Activated CD4-positive, alpha-beta memory T cell treated with anti-CD3 and anti-CD28 coated beads for 36 hours (primary cell): ENCODE measurements at places on chromosomes 5 and 9. TPM values are rescaled to one million over a fixed set of nuclear protein-coding genes. Genes with fewer than 3 reads are reported as not detected.

DNA sequence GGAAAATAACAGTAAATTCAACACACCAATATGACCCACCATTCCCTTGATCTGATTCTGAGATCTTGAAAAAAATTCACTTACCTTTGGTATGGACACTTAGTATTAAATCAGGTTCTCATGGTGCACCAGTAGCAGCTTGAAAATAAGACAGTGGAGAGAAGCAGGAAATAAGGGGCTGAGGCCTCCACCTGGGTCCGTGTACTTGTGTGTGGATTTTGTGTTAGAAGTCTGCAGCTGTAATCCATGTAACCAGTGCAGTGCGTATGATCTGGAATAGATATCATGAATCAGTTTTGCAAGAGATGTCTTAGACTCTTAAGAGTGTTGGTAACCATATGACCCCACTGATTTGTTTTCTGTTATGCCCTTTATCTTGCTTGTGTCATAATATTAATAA, 107.1 kb downstream of the FBXL7 start:
- no peaks in the 10 kb centered on the region for H3K4me1 ChIP-seq
- no peak overlapping the region for H3K27ac ChIP-seq
- no peak overlapping the region for H3K4me3 ChIP-seq
- DNase-seq = no peak
- no peaks in the 10 kb centered on the region for H3K36me3 ChIP-seq
- H3K27me3 ChIP-seq = no peaks in the 10 kb centered on the region

Gene INSL4
- total RNA-seq = not detected

Gene IL9
- 136 TPM for total RNA-seq

DNA sequence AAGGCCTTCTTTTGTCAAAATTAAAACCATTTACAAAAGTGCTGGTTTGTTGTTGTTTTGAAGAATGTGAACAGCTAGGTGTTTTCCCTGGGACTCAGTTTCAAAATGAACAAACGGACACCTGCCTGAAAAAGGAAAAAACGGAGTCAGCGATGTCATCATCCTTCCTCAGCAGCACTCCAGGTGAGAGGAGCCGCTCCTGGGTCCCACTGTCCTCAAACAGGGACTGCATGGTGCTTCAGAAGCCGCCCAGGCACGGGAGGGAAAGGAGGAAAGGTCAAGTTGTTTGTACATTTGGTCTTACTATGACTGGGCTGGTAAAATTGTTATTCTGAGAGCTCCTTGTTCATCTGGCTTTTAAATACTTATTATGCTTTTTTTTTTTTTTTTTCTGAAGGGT, 69.0 kb upstream of the ZSWIM6 start:
- H3K27ac ChIP-seq = no peak overlapping the region
- peaks cover 7% of the 10 kb centered on the region for H3K27me3 ChIP-seq
- H3K36me3 ChIP-seq = no peaks in the 10 kb centered on the region
- H3K4me3 ChIP-seq = no peak overlapping the region
- DNase-seq = no peak
- peaks cover 5% of the 10 kb centered on the region for H3K4me1 ChIP-seq

DNA sequence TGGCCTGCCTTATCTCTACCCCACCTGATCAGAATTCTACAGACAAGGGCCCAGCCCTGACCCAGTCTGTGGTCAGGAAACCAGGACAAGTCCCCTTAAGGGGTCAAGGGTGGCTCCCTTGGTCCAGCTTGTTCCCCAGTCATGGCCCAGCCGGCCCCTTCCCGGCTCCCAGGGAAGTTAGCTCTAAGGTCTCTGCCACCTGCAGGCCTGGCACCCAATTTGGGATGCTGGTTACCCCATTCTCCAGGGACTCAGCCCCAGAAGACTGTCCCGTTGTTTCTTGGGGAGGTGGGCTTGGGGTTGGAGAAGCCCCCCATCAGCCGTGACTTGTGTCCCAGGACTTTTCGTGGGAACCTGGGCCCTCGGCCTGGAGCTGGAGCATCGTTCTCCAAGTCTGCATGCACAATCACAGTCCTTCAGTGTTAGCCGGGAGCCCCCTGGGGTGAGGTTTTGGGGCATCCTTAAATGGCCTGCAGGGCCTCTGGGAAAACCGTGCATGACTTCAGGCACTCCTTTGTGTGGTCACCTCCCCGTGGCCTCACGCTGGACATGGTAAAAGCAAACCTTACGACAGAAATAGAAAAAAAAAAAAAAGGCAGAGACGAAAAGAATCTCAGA, 150.8 kb upstream of the PHYKPL start:
- H3K4me3 ChIP-seq = no peak overlapping the region
- peaks cover 7% of the 10 kb centered on the region for H3K27me3 ChIP-seq
- no peaks in the 10 kb centered on the region for H3K36me3 ChIP-seq
- H3K4me1 ChIP-seq = no peaks in the 10 kb centered on the region
- no peak for DNase-seq

Gene PKD2L2
- total RNA-seq = not detected

DNA sequence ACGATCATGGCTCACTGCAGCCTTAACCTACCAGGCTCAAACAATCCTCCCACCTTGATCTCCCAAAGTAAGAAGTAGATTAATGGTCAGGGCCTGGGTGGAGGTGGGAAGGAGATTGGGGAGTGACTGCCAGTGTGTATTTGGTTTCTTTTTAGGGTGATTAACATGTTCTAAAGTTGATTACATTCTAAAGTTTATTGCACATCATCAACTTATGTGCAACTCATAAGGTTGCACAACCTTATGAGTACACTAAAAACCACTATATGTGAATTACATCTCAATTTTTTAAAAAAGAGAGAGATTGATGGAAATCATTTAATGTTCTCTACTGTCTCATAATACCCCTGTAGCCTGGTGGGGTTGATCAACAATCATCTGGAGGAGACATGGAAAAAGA, 218.1 kb downstream of the AOPEP start:
- H3K27ac ChIP-seq = no peak overlapping the region
- no peaks in the 10 kb centered on the region for H3K36me3 ChIP-seq
- H3K27me3 ChIP-seq = no peaks in the 10 kb centered on the region
- peaks cover 10% of the 10 kb centered on the region for H3K4me1 ChIP-seq
- no peak overlapping the region for H3K4me3 ChIP-seq
- DNase-seq = no peak

Gene PCDHGB5
- 0.15 TPM for total RNA-seq

DNA sequence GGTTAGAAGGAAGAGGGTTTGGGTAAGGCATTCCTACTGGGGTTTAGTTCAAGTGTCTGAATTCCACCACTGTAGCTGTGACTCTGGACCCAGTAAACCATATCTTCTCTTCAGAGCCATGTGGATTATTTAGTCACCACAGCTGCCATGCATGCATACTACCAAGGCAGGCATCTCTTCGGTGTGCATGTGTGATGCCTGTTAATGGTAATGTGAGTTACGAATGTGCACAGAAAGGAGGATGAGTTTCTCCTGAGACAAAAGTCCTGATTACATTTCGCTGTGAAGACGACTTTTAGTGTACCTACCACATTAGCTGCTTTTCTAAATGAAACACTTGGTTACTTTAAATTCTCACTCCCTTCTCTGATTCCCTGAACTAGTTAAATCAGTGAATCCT, 9.3 kb downstream of the PBX3 start:
- H3K27ac ChIP-seq = no peak overlapping the region
- peaks cover 10% of the 10 kb centered on the region for H3K4me1 ChIP-seq
- H3K4me3 ChIP-seq = no peak overlapping the region
- no peaks in the 10 kb centered on the region for H3K27me3 ChIP-seq
- no peak for DNase-seq
- H3K36me3 ChIP-seq = peaks cover 4% of the 10 kb centered on the region

Gene TRIP13
- 33.9 TPM for total RNA-seq

Gene PLAC8L1
- total RNA-seq = 0.36 TPM

Gene PCDHGA5
- total RNA-seq = not detected

GRCh38 chr5:119287547-119288111, 68.2 kb upstream of the TNFAIP8 start:
- peaks cover 15% of the 10 kb centered on the region for H3K36me3 ChIP-seq
- DNase-seq = peak; percentile 68
- H3K4me3 ChIP-seq = peak overlapping the region; percentile 67
- no peaks in the 10 kb centered on the region for H3K27me3 ChIP-seq

DNA sequence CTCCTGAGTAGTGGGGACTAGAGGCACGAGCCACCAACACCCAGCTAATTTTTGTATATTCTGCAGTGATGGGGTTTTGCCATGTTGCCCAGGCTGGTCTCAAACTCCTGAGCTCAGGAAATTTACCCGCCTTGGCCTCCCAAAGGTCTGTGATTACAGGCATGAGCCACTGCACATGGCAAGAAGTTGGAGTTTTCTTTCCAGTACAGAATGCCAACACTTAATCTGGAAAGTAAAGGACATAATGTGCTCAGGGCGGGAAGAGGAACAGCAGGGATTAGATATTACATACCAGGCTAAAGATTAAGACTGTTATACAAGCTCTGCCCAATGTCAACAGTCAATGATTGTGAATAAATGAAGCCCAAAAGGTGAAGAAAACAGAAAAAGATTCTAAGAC, 47.2 kb upstream of the AGXT2 start:
- H3K27ac ChIP-seq = no peak overlapping the region
- DNase-seq = no peak
- H3K27me3 ChIP-seq = peaks cover 7% of the 10 kb centered on the region
- H3K4me3 ChIP-seq = no peak overlapping the region
- no peaks in the 10 kb centered on the region for H3K4me1 ChIP-seq
- no peaks in the 10 kb centered on the region for H3K36me3 ChIP-seq

Gene CDC14B
- 2.8 TPM for total RNA-seq

DNA sequence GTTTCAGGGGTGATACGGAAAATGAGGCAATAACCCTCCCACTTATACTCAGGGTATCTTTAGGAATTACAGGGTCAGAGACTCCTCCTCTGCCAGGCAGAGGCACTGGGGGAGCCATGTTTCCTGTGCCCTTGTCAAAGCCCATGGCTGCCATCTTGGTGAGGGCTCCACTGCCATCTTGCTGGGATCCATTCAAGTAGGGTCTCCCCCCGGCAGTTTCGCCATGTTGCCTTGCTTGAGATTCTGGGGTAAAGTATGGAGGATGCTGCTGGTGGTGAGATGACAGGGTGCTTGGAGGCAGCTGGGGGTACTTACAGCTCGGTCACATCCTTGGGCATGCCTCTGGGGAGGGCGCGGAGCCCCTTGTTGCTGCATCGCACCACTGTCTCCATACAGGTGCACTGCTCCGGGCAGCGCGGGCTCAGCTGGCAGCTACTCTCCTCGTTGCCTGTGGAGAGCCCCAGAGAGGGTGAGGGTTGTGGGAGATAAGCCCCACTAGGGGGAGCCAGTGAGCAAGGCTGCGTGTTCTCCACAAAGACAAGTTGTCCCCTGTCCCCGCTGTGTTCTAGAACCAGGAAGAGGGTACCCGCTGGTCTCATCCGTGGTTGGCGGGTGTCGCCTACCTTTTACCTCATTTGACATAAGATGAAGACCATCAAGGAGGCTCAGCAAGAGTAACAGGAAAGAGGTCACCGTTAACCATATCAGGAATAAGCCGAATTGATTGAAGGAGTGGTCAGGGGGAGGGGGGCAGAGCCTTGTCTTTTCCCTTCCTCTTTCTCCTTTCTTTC, 169.0 kb upstream of the PANK3 start:
- peaks cover 10% of the 10 kb centered on the region for H3K4me1 ChIP-seq
- H3K27ac ChIP-seq = no peak overlapping the region
- peak; percentile 72 for DNase-seq

DNA sequence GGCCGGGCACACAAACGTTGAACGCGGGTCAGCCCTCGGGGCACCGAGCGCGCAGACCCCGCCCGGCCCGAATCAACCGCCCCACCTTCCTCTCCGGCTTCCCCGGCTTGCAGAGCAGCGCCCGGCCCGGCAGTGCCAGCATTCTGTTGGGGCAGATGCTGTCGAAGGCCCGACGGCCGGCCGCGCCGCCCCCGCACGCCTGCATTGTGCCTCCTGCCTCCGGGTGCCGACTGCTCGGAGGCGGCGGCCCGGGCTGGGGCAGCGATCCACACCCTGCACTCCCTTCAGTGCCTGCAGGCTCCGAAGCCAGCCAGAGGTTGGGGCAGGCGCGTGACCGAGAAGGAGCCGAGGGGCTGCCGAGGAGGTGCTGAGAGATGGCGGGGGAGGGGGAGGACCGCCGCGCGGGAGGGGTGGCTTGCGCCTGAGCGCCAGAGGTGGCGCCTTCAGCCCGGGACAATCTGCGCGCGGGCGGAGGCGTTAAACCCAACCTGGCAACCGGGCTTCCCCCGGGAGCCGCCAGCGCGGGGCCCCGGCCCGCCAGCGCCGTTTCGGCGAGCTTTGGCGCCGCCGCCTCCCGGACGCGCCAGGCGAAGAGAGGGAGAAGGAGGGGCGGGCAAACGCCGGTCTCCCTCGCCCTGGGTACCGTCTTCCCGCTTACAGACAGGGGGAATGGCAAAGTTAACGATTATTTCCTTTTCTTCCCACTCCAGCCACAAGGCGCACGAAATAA, at the start of gene MCIDAS:
Gene MCIDAS, minus strand, starts transcription at position 382 of the 730 bp plus-strand sequence. Its CDS starts 177 bp downstream, at position 205.
- H3K4me3 ChIP-seq = peak within 1 kb of the TSS; percentile 61
- H3K27ac ChIP-seq = no peak within 1 kb of the TSS
- peak; percentile 80 for DNase-seq
- peaks cover 38% of the 10 kb centered on the region for H3K4me1 ChIP-seq

DNA sequence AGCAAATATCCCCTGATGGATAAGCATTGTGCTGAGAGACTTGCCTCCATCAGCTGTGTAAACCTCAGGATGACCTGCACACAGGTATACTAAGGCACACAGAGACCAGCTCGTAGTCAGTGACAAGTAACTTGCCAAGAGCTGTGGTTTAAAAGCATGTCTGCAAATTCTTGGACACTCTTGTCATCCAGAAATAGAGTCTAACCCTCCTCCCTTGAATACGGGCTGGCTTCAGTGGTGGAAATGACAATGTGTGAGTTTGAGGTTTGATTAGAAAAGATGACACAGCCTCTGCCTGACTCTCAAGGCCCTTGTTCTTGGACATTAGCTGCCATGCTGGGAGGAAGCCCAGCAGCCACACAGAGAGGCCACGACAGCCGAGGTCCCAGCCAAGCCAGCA, 114.4 kb downstream of the GADD45G start:
- DNase-seq = no peak
- no peaks in the 10 kb centered on the region for H3K27me3 ChIP-seq
- no peaks in the 10 kb centered on the region for H3K36me3 ChIP-seq
- H3K4me3 ChIP-seq = no peak overlapping the region

- H3K36me3 ChIP-seq = no peaks in the 10 kb centered on the region
- H3K4me1 ChIP-seq = peaks cover 13% of the 10 kb centered on the region
- H3K27ac ChIP-seq = no peak overlapping the region
- H3K4me3 ChIP-seq = no peak overlapping the region
- no peaks in the 10 kb centered on the region for H3K27me3 ChIP-seq
Observed at GRCh38 chr9:4339836-4340560, 40.1 kb upstream of the GLIS3 start.

Gene SAP30L
- total RNA-seq = 34.2 TPM
